ENCODE measurements at places on chromosomes 12 and 14. TPM values are rescaled to one million over a fixed set of nuclear protein-coding genes. Genes with fewer than 3 reads are reported as not detected.

GRCh38 chr12:57461276-57461916 is 1.8 kb downstream of the GLI1 start:
- DNase-seq = peak; percentile 83

SLC6A15 gene
- total RNA-seq = 11.0 TPM

DNA sequence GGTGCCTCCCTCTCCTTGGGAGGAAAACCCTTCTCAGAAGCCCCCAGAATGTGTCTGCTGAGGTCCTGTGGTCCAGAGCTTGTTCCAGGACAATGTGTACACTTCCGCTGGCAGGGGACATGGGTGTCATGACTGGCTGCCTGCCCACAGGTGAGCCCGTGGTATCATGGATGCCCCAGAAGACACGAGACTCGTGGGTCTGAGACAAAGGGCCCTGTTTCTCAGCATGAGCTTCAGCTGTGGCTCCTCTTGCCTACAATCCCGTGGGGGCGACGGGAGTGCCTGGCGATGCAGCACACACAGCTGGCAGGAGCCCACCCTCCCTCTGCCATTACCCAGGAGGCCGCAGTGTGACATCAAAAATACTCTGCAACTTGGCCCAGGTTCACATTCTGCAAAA is 7.0 kb downstream of the TMEM121 start:
- DNase-seq = no peak

GRCh38 chr12:43285159-43285598 is 266.8 kb downstream of the ADAMTS20 start:
- no peak for DNase-seq

- DNase-seq = peak; percentile 59
These were observed 41.2 kb downstream of the YLPM1 start for GRCh38 chr14:74804219-74804825.

GRCh38 chr12:124242529-124243065 is 52.3 kb upstream of the RFLNA start:
- no peak for DNase-seq

- DNase-seq = no peak
These were observed 3.7 kb upstream of the KLRC1 start for GRCh38 chr12:10456856-10457255.

DNA sequence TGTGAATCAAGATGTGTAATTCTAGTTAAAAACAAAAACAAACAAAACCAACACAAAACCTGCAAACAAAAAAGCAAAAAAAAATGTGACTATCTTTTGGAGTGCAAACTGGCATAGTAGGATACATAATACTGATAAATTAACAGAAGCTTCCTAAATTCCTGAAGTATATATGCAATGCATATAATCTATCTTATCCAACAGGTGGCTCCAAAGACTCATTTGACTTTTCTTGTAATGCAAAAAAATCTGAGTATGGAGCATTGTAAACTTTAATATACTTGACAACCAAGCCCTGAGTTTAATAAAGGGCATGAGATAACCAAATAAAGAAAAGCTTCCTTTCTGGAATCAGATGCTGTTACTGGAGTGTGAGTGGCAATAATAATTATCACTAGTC is 1003.6 kb downstream of the FSCB start:
- DNase-seq = no peak

GRCh38 chr12:1518591-1519516 is 75.5 kb downstream of the FBXL14 start:
- no peak for DNase-seq

GRCh38 chr12:42240131-42240750 is 2.2 kb upstream of the YAF2 start:
- DNase-seq = no peak

BBS10 gene
- 24.5 TPM for total RNA-seq

GRCh38 chr12:101928556-101928955 is 51.2 kb downstream of the DRAM1 start:
- DNase-seq = no peak

KRT86 gene
- total RNA-seq = 0.11 TPM

CARMIL3 gene
- 11.9 TPM for total RNA-seq

DNA sequence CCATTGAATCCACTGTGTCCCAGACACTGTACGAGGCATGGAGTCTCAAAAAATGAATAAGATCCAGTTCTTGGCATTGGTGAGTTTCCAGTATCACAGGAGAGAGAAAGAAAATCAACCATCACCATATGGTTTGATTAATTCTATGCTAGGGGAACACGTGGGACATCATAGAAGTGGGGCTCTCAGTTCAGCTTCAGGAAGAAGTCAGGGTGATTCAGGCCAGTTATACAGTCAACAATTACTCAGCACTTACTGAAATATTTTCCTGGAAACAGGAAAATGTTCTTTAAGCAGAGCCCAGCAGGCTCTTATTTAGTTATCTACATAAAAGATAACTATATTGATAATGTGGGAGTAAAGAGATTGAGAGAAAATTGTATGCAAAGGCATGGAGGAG is 407.2 kb downstream of the NOVA1 start:
- no peak for DNase-seq

MANSC4 gene
- not detected for total RNA-seq

- no peak for DNase-seq
These were observed 82.8 kb downstream of the BORCS5 start for GRCh38 chr12:12439636-12440035.

KRT71 gene
- not detected for total RNA-seq

DNA sequence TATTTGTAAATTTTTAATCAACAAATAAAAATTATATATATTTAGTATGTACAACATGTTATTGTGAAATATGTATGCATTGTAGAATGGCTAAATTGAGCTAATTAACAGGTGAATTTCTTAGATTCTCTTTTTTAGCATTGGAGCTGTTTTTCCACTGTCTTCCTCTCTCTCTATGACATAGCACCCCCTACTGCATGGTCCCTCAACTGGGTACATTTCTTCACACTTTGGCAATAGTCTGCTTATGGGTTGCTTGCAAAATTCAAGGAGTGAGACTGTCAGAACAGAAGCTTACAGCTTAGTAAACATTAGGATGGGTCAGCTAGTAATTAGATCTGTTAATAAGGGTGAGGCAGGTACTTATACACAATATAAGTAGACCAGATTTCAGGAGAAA is 658.5 kb upstream of the MGAT4C start:
- DNase-seq = no peak

DNA sequence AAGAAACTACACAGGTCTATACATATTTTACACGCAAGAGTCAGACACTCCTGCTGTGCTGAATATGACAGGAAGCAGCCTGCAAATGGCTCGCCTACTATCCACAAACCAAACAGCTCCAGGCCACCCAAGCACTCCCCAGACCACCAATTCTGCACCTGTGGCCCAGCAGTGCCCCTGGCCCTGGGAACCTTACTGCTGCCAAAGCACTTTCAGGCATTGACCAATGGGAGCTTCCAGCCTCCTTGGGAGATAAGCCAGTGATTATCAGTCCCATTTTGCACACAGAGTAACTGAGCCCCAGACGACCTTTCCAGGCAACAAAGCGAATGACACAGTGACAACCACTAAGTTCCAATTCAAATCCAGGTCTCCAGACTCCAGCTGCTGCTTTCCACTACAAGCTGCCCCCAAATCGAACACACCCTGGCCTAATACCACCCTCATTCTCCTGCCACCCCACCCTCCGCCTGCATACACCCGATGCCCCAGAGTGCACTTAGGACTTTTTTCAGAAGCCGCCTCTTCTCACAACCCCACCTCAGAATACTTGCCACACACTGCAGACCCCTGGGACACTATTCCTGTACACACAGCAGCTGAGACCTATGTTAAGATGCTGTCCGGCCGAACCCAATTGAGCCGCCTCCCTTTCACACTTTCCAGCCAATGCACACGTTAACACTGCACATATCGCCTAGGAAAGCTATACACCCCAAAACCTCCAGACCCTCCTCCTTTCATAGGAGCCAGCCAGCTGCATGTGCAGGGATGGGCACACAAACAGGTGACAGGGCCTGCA is 126.1 kb upstream of the PRMT8 start:
- no peak for DNase-seq

DNA sequence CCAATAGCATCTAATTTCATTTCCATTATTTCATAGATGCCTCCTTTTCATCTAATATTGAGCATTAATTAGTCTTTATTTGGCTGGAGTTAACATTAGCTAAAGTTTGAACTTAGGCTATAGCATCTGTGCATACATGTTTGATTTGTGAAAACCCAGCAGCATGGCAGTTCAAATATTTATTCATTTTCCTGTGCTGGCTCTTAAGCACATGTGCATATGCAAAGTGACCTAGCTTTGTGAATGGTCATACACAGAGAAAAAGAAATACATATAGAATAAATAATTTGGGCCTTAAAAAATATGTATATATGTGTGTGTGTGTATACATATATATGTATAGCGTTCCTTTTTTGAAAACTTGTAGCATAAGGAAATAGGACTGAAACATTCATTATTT is 117.8 kb downstream of the HMGA2 start:
- no peak for DNase-seq

- DNase-seq = no peak
These were observed 76.7 kb downstream of the PIWIL1 start for GRCh38 chr12:130414381-130414780.

DNA sequence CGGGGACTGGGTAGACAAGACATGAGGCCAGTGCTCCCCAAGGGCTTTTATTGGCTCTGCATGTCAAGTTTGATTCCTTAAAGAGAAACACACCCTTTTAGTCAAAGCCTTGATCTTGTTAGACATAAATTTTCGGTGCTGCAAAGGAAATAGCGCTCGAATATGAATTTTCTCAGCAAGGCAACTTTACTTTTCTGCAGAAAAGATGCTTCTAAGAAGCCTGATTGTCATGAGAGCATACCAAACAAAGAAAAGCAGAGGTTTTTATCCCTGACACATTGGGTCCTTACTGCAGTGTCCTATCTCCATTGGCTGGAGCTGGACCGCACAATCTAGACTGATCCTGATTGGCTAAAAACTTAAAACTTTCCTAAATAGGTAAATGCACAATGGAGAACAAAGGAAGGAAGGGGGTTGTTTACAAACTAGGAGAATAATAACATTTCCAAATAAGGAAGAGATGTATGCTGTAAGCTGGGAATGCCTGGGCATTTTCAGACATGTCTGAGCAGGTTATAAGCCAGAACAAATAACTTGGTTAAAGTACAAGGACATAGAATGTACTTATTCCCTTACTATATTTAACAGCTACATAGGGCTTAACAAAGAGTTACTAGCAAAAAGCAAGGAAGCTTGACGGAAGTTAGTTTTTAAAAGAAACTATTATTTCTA is 17.2 kb downstream of the TXNRD1 start:
- DNase-seq = no peak

DNA sequence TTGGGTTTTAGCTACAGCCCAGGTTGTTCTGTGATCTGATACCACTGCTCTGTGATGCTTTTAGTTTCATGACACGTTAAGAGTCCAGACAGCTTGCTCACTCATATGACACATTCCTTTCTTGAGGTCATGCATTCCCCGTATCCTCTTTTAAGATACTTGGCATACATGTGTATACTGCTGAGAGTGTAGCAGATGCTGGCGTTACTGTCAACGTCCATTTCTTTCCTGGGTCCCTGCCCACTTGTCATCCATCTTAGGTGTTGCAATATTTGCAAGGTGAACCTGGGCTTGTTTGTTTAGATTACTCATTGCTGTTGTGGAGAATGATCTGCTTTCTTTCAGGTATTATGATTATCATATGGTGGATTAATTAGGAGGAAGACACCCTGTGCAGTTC is 9.1 kb upstream of the EMP1 start:
- DNase-seq = no peak

DNA sequence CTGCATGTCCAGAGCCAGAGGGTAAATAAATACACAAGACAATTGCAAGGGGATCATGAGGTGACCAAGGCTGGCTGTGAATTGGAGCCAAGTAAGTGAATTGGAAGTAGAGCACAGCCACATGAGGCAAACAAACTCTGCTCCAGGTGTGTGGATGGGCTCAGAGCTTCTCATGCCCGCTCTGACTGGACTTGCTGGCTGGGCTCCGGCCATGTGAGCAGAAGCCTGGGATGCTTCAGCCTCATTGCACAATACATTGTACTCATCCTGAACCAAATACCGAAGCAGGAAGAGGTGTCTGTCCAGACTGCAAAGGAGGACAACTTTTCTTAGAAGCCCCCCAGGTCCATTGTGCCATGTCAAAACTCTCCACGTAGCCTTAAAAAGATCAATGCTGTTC is 193.0 kb downstream of the TTC8 start:
- no peak for DNase-seq

DYRK2 gene
- total RNA-seq = 28.8 TPM

STAC3 gene
- 2.1 TPM for total RNA-seq

- no peak for DNase-seq
These were observed 34.1 kb upstream of the ITPR2 start for GRCh38 chr12:26867080-26867479.

GRCh38 chr14:20413744-20414082 is 412 bp upstream of the TEP1 start:
- DNase-seq = no peak

GRCh38 chr12:62737615-62738014 is 197.3 kb downstream of the PPM1H start:
- DNase-seq = no peak

CBLN3 gene
- 0.59 TPM for total RNA-seq

DNA sequence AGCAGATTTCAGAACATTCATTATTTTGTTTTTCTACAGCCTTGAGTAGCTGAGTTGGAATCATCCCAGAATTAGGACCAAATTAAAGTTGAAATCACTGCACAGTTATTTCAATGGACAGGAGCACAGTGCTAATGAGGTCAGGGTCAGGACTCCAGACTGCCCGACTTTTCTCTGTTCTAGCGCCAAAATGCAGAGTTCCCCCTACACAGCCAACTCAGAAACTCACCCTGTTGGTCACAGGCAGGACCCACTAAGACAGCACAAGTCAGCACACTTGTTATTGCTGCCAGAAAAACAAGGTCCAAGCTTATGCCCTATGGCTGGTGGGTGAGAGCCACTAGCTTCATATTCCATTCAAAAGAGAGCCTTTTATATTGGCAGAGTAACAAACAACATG is 198.1 kb upstream of the KRR1 start:
- DNase-seq = no peak

KRT78 gene
- not detected for total RNA-seq

GRCh38 chr14:54556535-54556934 is 10.4 kb upstream of the SAMD4A start:
- DNase-seq = no peak

ITGA5 gene
- total RNA-seq = 43.0 TPM

GRCh38 chr12:123941000-123941399 is 31.6 kb downstream of the CCDC92 start:
- DNase-seq = no peak

- DNase-seq = no peak
These were observed 25.4 kb downstream of the CHST11 start for GRCh38 chr12:104482113-104482512.

DNA sequence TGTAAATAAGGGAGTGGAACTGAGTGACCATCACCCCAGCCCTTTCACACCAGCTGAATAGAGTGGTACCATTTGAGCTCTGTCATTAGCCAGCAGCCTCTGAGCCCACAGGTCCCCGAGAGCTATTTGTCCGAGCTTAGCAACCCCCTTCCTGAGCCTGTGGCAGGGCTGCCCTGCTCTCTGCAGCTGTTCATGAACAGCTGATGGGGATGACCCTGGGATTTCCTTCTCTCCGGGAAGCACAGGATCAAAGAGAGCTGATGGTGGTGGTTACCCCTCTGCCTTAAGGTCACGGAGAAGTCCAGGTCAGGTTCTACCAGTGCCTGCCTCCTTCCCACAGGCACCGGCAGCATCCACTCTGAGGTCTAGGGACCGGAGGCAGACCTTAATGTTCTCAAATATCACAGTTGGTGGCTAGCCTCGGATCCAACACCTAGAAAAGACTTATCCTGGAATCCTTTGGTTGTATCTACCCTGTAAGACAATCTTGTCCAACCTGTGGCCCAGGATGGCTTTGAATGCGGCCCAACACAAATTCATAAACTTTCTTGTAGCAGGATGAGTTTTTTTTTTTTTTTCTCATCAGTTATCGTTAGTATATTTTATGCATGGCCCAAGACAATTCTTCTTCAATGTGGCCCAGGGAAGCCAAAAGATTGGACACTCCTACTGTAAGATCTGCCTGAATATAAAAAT is 81.1 kb downstream of the ESRRB start:
- DNase-seq = no peak
